Kasumi-1 (cell line): ENCODE measurements at places on chromosomes 5 and 9.
A peak's percentile ranks its signal among the peaks of the same experiment; 100 is the strongest.

GRCh38 chr5:144403058-144403457 lies 232.4 kb downstream of the KCTD16 start:
- no peak for DNase-seq

GRCh38 chr9:99466781-99467180 lies 244.7 kb downstream of the SEC61B start:
- no peak for DNase-seq

GRCh38 chr5:9545992-9546851 lies at the start of gene SEMA5A:
SEMA5A (minus strand) TSS chr5:9546075; CDS start chr5:9379946, 166,129 bp downstream.
- DNase-seq, result no peak

DNA sequence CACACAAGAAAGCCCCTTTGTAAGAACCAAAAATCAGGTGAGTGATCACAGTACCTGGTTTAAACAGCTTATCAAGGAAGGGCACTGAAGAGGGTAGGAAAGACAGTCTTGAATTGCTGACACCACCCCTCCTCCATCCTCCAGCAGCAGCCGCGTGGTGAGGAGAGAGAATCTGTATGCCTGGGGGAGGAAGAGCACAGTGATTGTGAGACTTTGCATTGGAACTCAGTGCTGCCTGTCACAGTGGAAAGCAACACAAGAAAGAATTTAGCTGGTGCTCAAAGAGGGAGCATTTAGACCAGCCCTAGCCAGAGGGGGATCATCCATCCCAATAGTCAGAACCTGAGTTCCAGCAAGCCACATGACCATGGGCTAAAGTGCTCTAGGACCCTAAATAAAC lies 11.6 kb upstream of the STX17 start:
- DNase-seq, result no peak

DNA sequence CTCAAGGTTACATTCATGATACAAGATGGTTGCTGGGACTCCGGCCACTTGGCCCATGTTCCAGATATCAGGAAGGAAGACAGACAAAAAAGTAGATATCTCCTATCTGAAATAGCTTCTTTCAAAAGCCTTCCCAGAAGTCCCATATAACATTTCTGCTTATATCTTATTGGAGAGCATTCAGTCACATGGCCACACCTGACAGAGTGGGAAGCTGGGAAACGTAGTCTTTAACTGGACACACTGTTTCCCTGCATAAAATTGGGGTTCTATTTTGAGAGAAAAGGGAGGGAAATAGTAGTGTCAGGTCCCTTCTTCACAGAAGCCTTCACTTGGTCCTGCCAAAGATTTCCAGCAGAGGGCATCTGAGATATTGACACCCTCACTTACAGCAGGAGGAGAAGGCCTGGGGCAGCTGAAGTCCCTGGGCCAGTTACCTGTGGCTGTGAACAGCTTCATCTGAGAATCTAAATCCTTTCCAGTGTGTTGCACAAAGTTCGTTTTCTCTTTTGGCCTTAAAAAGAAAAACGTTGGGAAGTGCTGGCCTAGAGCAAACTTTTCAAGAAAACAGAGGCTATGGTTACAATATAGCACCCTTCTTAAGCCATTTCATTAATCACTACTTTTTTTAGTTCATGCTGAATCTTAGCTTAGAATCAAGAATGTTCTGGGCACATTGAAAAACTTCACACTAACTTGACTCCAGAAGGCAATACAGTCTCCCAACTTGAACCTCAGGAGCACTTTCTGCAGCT lies 33.5 kb downstream of the SPEF2 start:
- DNase-seq, result peak; percentile 48

GRCh38 chr9:121613009-121613752 lies 38.3 kb upstream of the DAB2IP start:
- no peak for DNase-seq

DNA sequence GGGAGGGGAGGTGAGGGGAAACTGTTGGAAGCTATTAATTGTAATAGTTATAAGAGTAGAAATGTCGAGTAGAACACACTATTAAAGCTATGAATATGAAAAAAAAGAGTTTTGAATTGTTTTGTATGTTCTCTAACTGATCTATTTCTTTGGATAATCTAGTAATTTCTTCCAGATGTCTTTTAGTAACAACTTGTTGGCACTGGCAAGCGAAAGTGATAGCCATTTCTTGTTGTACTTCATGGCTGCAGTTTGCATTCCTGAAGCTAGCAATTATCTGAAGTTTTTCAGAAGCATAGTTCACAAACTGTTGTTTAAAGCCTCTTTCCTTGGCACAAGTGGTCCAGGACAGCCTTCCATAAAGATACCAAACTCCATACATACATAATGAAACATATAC lies 49.4 kb upstream of the SPATA31C2 start:
- no peak for DNase-seq

- DNase-seq, result no peak
Observed at GRCh38 chr5:116468583-116468982, 106.0 kb downstream of the SEMA6A start.

DNA sequence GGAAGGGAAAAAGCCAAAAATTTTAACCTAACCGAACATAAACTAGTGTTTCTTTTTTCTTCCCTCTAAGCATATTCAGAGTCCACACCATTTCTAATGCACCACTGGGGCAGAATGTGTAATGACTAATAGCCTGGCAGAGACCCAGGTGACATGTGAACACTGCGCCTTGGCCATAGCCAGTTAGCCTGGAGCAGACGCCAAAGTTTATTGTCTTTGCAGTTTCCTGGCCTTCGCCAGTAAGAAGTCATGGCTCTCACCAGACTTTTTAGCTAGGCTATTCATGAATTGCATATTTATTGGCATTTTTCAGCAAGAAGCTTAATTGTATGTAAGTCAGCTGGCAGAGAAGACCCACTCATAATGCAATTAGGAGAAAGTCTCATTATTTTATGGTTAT lies 182.8 kb upstream of the SLC27A6 start:
- DNase-seq, result no peak

DNA sequence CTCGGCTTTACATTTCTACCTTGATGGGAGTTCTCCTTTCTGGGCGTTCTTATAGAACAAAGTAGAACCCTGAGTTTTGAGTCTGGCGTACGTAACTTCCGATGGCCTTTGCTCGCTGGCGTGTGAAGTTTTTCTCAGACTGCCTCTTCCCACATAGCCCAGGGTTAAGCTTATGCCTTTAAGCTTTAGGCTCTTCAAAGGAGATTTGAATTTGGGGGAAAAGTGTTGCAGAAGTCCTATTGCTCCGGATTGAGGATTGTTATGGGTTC lies 13.7 kb upstream of the FBP2 start:
- no peak for DNase-seq

DNA sequence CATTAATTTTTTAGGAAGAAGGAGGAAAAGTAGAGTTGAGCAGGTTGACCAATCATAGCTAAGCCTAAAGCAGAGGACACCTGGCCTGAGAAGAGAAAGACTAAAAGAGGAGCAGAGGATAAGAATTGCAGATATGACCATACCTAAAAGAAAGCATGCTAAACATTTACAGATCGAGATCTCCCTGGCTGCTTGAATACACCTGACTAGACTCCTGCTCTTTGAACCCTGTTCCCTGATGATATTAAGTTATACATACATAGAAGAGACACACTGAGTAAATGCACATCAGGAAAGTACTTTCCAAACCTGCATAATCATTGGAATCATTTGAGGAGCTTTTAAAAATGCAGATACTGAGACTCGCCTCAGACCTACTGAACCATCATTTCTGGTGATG lies 232.3 kb upstream of the ELL2 start:
- no peak for DNase-seq

- no peak for DNase-seq
Observed at GRCh38 chr5:36334315-36334714, 32.6 kb upstream of the RANBP3L start.

DNA sequence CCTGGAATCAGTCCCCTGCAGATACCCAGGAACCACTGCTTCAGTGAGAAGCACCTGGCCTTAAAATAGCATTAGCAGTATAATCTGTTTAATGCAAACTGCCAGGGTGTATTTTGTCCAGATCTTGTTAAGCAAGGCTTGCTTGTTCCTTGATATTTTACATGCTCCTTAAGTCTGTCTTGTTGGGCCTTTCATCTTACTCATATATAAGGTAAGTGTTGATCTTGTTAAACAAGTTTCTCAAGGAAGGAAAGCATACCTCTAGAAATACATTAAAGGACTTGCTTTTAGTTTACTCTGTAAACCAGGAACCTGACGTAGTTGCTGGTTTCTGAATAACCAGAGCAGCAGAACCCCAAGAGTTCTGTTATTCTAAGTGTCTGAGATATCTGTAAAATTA lies 13.7 kb downstream of the HSPA4 start:
- no peak for DNase-seq

- no peak for DNase-seq
Observed at GRCh38 chr5:82072138-82072537, 100.3 kb downstream of the ATG10 start.

- DNase-seq, result no peak
Observed at GRCh38 chr9:132641216-132641615, 28.6 kb downstream of the DDX31 start.

- peak; percentile 38 for DNase-seq
Observed at GRCh38 chr5:77867194-77867691, 91.1 kb upstream of the TBCA start.

GRCh38 chr9:79237861-79238260 lies 333.9 kb upstream of the TLE4 start:
- no peak for DNase-seq

GRCh38 chr9:86259557-86259956 lies at the start of gene C9orf153:
C9orf153 (minus strand) TSS chr9:86259657; CDS start chr9:86229603, 30,054 bp downstream.
- DNase-seq, result no peak

DNA sequence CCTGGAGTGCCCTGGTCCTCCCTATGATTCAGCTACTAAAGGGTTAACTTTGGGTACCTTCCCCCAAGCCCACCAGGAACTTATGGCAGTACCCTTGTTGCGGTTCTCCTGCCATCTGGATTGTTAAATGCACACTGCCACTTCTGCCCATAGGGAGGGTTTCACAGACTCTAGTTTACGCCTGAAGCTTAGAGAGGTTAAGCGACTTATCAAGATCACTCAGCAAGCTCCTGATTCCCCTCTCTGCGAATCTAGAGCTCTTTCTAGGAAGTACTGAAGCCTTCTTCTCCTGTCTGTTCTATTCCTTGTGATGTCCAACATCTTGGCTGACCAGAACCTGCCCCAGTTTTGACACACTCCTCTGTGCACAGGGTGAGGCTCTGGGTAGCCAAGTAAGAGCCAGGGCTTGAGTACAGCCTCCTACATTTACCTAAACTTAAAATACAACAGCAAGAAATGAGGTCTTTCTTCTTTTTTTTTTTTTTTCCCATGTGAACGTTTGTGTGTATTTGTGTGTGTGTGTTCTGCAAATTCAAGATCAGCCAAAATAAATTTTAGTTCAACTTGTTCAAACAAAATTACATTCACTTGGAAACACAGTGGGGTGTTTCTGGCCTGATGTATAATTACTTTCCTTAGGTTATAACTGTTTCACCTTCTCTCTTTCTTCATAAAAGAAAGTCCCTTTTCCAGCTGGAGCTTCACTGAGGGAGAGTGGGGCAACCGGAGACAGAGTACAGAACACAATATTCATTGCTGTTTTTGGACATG lies 28.7 kb upstream of the KLF4 start:
- DNase-seq, result no peak

GRCh38 chr5:10854506-10855277 lies 93.7 kb upstream of the DAP start:
- DNase-seq, result peak; percentile 92

GRCh38 chr5:37838933-37839341 lies 904 bp downstream of the GDNF start:
- no peak for DNase-seq

GRCh38 chr5:56244627-56245026 lies 11.5 kb upstream of the ANKRD55 start:
- DNase-seq, result no peak

DNA sequence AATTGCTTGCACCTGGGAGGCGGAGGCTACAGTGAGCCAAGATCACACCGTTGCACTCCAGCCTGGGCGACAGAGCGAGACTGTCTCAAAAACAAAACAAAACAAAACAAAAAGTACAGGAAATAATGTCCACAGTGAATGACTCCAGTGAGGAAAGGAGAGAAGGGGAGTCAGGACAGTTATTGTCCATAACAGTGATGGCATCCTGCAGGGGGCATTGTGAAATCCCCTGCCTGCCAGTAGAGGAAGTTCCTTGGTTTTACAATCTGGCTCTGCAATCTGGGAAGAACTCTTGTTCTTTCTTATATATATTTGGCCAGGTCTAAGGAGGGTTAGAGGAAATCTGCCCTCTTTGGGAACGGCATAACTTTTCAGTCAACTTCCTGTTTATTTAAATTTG lies 8.2 kb downstream of the SH3GL2 start:
- no peak for DNase-seq

GRCh38 chr9:39108145-39108544 lies 179.8 kb downstream of the CNTNAP3 start:
- DNase-seq, result no peak

DNA sequence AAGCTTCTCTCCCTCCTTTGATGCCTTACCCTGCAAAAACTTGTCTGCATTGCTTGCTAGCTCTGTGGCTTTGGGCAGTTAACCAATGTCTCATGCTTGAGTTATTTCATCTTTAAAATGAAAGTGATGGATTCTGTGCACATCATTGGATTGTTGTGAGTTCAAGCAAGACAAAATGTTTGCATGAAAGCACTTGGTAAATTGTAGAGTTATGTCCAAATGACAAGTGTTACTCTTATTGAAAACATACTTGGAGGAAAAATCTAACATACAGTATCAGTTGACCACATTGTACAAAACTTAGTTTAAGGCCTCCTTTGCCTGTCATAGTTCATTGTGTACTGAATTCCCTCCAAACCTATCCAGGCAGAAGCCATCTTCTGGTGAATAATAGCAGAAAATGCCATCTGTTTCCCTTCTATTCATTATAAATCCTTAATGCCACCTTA lies 30.0 kb downstream of the TGFBR1 start:
- DNase-seq, result no peak

DNA sequence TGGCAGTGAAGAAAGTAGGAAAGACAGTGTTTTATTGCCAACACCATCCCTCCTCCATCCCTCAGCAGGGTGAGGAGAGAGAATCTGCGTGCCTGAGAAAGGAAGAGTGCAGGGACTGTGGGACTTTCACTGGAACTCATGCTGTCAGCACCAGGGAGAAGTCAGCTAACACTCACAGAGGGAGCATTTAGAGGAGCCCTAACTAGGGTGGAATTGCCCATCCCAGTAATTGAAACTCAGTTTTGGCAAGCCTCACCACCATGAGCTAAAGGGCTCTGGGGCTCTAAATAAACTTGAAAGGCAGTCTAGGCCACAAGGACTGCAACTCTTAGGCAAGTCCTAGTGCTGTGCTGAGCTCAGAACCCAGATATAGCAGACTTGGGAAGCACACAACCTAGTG lies 622.3 kb downstream of the SEMA5A start:
- no peak for DNase-seq

DNA sequence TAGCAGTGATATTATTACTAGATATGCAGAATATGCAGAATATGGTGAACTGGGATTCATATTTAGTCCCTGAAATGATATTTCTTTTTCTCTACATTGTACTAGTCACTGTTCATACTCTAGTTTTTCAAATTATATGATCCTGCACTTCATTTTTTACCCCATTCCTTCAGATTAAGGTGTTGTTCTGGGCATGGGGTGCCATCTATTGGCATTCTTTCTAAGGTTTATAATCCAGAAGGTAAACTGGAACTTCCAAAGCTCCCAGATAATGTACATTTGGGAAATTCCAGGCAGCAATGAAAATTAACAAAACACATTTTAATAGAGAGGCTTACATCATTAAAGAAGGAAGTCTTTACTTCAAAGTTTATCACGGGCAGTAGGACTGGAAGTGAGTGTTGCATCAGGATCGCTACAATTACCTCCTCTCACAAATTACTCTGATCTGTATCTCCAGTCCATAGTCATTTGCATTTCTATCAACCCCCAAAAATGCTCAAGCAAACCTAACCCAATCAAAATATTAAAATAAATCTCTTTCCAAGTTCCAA lies 12.5 kb downstream of the RFX3 start:
- DNase-seq, result no peak

- no peak for DNase-seq
Observed at GRCh38 chr5:172901012-172901780, 58.0 kb upstream of the RPL26L1 start.
